ENCODE measurements at places on chromosomes 4 and X. TPM values are rescaled to one million over a fixed set of nuclear protein-coding genes. Genes with fewer than 3 reads are reported as not detected.
A peak's percentile ranks its signal among the peaks of the same experiment; 100 is the strongest.

DNA sequence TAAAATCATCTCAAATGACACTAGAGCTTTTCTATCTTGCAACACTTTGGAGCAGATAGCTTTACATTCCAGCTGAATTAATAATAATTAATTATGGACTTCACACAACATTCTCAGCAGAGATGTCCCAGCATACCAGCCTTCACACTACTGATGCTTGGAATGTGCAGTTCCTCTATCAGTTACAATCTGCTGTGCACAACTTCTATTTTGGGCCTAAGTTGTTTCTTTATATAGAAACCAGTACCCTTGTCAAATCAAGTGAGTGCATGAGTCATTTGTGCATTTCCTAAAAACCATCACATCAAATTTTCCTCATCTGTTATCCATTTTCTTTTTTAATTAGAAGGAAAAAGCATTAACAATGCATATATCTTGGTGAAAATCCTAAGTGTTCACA, 8.8 kb upstream of the RASL11B start:
- no peak for DNase-seq

Gene NDST4
- 4.4 TPM for total RNA-seq

Gene COL25A1
- not detected for total RNA-seq

GRCh38 chrX:123964156-123964834, 2.8 kb downstream of the STAG2 start:
- DNase-seq = no peak

Gene NR3C2
- total RNA-seq = 0.12 TPM

DNA sequence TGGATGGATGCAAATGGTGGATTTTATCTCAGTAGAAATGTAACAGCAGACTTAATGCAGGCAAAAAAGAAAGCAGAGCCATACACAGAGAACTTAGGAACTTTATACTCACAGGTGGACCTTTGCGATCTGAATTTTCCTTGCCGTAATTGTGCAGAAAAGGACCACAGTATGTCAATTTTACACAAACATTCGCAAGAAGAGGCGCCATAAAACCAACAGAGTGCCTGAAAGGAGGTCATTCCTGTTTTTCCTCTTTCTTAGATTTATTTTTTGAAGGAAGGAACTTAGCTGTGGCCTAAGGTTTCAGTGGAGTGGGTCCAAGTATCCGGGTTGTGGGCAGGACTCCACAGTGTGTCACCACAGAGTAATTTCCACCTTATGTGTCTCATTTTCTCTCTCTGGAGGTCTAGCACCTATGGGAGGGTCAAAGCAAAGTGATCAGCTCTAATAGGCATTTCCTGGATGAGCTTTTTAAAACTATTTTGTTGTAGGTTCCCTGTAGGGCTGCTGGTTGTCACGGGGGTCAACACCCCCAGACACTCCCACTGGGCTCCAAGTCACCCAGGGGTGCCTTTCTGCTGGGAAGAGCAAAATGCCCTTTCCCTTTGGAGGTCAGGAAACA, 24.7 kb upstream of the PBDC1 start:
- DNase-seq = no peak

DNA sequence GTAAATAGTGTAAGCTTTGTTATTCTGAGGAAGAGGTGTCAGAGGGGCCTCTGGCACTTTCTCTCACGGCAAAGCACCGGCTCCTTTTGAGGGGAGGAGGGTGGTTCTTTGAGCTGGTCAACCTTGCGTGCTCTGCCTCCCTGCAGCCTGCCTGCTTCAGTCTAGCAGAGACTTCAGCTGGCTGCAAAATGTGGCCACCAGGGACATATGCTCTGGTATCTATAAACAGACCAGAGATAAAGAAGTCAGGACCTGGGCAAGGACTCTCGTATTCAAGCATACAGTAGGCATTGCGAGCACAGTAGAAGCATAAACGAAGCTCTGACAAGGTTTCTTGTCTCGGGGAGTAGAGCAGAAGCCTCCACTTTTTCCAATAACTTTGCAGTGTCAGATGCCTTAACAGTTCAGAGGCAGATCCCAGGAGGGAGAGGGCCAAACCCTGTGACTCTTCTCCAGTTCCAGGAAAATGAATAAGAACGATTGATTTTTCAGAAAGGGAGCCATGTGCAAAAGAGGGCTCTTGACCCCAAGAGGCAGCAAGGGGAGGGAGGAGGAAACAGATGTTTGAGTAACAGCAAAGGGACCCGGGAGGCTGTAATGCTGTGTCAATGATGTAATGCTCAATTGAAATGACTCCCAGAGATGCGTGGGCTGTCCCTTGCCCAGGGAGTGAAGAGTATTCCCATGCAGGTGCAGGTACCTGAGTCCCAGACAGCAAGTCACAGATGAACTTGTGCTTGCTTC, 57.9 kb upstream of the TEX13D start:
- DNase-seq = no peak

Gene GAGE12G
- not detected for total RNA-seq

- peak; percentile 86 for DNase-seq
These were observed 35.2 kb downstream of the NYX start for GRCh38 chrX:41482154-41482850.

DNA sequence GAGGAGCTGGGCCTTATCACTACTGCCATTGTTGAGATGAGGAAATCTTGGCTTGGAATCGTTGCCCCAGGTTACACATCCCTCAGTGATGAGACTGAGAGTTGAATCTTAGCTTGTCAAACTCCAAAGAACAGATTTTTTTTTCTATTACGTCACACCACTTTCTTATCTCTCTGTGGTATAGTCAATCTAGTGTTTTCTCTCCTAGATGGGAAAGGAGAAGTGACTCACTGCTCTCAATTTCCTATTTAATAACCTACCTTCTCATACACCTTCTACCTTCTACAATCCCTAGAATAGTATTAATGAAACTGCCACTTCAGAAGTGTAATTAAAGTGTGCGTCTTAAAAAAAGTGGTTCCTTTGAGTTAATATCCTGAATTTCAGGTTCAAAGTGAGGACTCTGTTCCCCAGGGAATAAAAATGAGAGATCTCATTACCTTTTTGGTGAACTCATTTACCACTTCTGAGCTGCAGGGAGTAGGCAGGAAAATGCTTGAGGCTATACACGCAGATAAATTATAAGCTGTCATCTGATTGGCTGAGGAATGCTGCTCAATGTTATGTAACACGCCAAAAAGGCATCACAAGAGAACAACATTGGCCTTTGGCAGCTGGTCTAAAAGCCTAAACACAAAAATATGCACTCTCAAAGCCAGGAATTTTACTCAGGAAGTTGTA, 59.3 kb downstream of the MAD2L1 start:
- DNase-seq = no peak

GRCh38 chr4:67928546-67928945, 34.7 kb downstream of the TMPRSS11A start:
- DNase-seq = no peak

DNA sequence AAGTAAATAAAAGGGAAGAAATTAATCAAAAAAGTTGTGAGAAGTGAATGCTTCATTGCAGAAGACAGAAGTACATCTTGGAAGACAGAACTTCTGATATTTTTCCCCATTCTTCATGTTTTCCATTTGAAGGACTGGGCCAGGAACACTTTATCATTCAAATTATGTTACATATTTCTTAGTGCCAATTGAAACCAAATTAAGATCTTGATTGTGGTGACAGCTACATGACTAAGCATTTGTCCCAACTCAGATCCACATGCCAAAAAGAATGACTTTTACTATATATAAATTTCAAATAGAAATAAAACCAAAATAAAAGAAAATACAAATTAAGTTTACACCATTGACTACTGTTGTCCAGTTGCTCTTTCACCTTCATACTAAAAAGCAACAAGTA, 14.0 kb upstream of the FGF5 start:
- DNase-seq = no peak

Gene OTUD6A
- not detected for total RNA-seq

DNA sequence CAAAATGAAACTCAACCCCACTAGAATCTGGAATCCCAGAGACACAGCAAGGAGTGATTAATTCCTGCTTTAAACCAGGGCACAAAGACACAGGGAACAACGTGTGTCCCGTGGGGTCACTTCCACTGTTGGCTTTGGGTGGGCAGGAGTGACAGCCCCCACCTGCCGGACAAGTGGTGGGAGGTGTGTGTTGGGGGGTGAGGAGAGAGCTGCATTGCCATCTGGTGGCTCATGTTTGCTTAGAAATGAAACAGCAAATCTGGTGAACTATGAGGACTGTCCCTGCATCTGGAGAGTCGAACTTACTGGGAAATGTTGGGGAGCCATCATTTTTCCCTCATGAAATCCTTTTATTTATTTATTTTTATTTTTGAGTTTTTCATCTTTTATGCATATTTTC, 75.9 kb upstream of the AFAP1 start:
- no peak for DNase-seq

Gene P2RY8
- not detected for total RNA-seq

DNA sequence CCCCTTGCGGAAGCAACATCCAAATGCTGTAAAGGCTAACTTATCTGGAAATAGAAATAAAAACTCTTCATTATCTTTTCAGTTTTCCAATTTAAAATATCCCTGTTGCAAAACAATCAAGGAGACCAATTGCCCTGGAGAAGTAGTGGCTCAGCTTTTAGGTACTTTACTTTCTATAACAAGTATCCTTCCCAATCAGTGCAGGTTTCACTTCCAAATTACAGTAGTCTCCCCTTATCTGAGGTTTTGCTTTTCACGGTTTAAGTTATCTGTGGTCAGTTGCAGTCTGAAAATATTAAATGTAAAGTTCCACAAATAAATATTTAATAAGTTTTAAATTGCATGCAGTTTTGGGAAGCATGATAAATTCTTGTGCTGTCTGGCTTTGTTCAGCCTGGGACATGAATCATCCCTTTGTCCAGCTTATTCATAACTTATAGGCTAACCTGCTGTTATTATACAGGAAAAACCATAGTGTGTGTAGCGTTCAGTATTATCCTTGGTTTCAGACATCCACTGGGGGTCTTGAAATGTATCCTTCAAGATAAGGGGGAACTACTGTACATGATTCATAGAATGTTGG, 973.1 kb upstream of the GRID2 start:
- no peak for DNase-seq

- DNase-seq = no peak
These were observed 345.1 kb downstream of the ARHGAP10 start for GRCh38 chr4:148076964-148077363.

DNA sequence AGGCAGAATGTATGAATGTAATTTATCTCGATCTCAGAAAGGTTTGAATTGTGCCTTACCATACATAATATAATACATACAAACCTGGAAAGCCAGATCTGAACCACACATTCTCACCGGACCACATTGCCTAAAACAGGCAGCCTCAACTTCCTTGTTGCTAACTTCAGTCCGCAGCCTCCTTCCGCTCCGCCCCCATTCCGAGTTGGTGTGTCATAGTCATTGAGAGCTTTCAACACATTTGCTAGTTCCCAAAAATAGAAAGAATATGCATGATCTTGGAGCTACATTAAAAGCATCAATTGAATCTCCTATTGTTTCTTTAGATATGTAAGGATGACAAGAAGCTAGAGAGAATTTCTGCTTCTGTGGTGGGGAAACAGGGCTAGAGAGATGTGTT, 127.2 kb downstream of the ARHGEF9 start:
- no peak for DNase-seq

DNA sequence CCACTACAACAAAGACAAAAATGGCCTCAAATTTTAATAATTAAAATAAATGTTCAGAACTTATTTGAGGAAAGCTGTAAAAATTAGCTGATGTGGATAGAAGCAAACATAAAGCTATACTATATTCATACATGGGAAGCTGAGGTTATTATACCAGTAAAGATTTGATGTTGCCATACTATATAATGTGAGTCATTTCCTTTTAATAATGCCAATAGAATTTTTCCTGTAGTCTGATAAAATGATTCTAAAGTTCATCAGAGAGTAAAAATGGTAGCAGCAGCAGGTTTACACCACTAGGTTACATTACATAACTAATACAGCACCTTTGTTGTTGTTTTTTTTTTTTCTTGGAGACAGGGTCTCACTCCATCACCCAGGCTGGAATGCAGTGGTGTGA, 45.5 kb upstream of the CYP2U1 start:
- no peak for DNase-seq

Measured in Caco-2 (cell line).